C1 segment of cervical spinal cord (tissue), 14 donors: ENCODE measurements at places on chromosomes 5 and 9.
A peak's percentile ranks its signal among the peaks of the same experiment; 100 is the strongest.

DNA sequence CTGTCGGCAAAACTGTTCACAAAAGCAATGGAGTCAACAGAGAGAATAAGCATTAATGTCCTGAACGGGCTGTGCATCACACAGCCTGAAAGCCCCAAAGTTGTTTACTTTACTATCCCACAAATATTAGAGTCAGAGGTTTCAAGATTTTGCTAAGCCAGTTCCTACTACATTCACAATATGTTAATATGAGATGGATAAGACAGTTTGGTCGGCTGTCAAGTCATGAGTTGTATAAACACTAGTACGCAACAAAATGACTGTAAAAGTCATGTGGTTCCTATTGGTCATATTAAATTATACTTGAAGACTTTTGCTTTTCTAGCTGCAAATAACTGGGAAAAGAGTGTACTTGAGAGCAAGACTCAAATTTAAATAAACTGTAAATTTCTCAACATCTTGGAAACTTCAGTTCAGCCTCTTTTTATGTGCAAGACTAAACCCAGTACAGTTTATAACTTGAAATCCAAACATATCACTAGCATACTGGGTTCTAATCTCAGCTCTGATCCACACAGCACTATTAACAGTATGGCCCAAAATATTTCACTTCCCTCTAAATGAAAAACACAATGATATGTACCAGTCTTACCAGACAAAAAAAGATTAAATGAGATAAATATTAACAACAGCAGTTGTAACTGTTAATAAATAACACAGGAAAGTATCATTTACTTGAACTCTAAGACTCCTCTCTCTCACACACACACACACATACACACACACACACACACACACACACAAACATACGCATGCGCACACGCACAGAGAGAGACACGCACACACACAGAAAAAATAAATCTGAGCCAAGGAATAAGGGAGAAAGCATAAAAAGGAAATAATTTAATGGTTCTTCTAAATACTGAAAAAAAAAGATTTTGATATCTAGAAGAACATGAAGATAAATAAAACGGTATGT is 33.1 kb downstream of the FANCC start:
- no peak for DNase-seq

GRCh38 chr9:137191691-137192447 is 3.4 kb downstream of the SSNA1 start:
- DNase-seq = peak; percentile 61

GRCh38 chr5:174596429-174596828 is 128.0 kb upstream of the MSX2 start:
- DNase-seq = no peak

- no peak for DNase-seq
Measured at GRCh38 chr5:56175488-56175887, 57.6 kb downstream of the ANKRD55 start.

GRCh38 chr9:28923351-28923750 is 1350.1 kb upstream of the C9orf72 start:
- no peak for DNase-seq

- DNase-seq = no peak
Measured at GRCh38 chr9:130980526-130980925, 28.4 kb upstream of the LAMC3 start.

GRCh38 chr9:88056876-88057275 is 81.4 kb downstream of the SPATA31C2 start:
- no peak for DNase-seq

DNA sequence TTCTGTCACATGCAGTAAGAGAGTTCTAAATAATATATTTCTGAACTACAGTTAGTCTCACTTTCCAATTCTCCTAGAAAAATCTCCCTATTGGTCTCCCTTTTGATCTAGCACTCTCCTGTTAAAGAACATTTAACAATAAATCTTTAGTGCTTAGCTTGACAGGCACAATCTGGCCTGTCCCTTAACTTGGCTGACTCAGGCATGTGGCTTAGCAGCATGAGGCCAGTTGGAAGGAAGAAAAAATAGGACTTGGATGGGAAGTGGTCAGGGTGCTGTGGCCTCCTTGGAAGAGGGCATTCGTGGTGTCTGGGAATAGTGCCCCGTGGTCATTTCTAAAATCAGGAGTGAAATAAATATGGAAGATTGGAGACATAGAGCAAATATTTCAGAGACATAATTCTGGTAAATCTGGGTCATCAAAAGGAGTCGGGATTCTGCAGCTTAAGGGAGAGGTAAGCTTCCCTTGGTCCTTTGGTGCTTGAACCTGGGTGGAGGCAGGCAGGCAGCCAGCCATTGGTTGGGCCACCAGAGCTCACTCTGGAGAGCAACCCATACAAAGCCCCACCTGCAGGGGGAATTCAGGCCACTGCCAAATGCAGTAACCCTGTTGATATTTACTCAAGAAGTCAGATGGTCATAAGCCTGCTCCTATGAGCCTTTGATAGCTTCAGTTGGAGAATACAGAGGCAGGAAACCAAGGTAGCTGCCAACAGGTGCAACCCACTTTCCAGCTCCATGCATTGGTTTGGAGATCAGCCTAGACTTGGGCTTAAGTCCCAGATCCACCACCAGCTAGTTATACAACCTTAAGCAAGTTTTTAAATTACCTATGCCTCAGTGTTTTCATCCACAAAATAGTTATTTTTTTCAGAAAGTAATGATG is 28.8 kb upstream of the TLE4 start:
- no peak for DNase-seq

DNA sequence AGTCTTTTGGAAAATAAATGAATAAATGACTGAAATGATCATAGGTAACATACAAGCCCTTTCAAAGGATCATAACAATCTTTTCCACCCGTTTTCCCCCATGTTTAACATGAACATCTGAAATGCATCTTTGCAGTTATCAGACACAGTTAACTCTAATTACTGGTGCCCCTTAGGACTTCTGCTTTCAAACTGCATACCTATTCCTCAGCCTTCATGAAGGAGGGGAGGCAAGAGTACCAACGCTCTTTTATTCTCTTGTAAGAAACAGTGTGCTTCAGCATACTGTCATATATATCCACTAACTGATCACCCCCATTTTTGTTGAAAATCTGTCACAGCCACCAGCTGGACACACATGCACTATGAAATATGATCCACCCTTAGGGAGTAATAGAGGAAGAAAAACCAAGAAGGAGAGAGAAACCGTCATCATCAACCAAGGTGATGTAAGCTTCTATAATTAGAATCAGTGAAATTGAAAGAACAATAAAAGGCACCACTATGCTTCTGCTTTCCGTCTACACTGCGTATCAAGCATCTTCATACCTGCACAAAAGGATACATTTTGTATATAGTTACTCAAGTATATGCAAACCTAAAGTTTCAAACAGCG is 98.7 kb downstream of the RAPGEF6 start:
- no peak for DNase-seq

DNA sequence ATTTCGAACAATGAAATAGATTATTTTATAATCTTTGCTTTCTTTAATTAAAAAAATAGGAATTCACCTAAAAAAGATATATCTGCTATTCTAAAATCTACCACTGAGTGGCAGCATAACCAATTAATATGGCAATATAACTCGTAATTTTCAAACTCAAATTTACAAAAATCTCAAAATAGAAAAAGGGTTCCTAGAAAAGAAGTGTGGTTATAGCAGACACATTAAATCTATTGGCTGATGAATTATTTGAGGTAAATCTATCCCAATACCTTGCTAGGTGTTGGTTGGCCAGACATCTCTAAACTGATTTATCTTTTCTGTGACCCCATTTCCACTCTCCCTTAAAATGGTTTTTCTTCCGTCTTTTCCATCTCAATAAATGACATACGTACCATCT is 30.2 kb upstream of the NRG2 start:
- DNase-seq = no peak

DNA sequence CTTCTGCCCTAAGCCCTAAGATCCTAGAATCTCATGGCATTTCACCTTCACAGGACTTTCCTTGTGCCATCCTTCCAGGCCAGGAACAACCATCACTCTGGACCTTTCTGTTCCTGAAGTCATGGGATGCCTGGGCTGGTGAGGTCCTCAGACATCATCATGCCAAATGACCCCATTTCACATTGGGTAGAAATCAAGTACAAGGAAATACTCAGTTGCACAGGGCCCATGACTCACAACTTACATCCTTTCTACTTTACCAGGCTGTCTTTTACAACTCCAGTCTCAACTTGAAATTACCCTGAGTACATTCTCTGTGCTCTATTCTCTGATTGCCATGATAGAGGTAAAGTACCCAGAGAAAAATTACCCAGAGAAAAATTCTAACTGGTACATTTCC is 167.1 kb downstream of the PIK3R1 start:
- no peak for DNase-seq

GRCh38 chr9:77800924-77801551 is 152.9 kb upstream of the GNA14 start:
- DNase-seq = no peak

DNA sequence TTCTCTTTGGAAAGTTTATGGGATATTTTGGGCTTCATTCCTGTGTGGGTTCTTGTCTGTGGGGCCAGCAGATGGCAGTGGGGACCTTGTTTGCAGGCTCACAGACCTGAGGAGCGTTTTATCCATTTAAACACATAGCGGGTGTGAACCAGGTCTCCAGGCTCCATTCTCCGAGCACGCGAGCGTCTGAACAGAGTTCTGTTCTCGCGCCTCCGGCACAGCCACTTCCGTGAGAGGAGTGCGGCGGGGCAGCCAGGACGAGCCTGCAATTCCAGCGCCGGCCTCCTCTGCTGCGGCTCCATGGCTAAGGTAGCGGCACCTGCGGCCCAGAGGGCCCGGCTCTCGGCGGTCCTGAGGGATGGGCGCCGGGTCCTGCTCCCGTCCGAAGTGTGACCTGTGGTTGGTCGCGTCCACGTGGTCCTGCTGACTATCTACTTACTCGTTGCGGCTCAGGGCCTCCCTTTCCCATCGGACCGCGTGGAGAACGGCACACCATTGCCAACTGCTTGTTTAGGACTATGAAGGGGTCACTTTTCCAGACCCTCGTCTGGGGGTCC is 7.3 kb downstream of the NRARP start:
- no peak for DNase-seq
